Activated naive CD8-positive, alpha-beta T cell treated with anti-CD3 and anti-CD28 coated beads, Interleukin-2, amount 10 ng/mL, durations not matched to agents 7 days and 5 days (primary cell): ENCODE measurements at places on chromosomes 7 and 10. TPM values are rescaled to one million over a fixed set of nuclear protein-coding genes. Genes with fewer than 3 reads are reported as not detected.
A peak's percentile ranks its signal among the peaks of the same experiment; 100 is the strongest.

GRCh38 chr10:25938405-25938804 lies 4.4 kb downstream of the MYO3A start:
- H3K4me1 ChIP-seq: peaks cover 3% of the 10 kb centered on the region
- H3K4me3 ChIP-seq: no peak overlapping the region
- H3K27ac ChIP-seq: no peak overlapping the region

DNA sequence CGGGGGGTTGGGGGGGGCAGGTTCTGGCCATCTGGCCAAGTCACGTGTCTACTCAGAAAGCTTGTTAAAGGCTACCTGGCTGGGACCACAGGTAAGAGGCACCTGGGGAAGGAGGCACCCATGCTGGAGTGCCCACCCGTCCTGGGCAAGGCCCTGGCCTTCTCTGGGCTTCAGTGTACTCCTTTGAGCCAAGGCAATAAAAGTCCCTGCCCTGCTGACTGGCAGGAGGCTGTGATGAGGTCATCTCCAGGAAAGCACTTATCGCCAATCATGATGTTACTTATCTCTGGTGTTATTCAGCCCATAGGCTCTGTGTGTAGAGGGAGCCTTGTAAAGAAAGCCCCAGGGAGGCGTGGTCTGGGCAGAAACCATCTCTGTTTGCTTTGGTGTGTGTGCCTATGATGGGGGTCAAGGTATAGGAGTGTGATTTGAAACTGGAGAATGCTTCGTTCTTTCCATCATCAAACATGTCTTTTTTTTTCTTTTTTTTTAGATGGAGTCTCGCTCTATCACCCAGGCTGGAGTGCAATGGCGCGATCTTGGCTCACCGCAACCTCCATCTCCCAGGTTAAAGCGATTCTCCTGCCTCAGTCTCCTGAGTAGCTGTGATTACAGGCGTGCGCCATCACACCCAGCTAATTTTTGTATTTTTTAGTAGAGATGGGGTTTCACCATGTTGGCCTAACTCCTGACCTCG lies 2.5 kb upstream of the CLDN4 start:
- peaks cover 22% of the 10 kb centered on the region for H3K4me1 ChIP-seq
- no peak overlapping the region for H3K27ac ChIP-seq
- peaks cover 23% of the 10 kb centered on the region for H3K27me3 ChIP-seq
- no peak for DNase-seq
- no peak overlapping the region for H3K4me3 ChIP-seq
- H3K36me3 ChIP-seq: no peaks in the 10 kb centered on the region

- peaks cover 10% of the 10 kb centered on the region for H3K4me1 ChIP-seq
- DNase-seq: peak; percentile 42
- H3K36me3 ChIP-seq: peaks cover 1% of the 10 kb centered on the region
- H3K27ac ChIP-seq: peak overlapping the region; percentile 59
- H3K4me3 ChIP-seq: peak overlapping the region; percentile 40
- H3K27me3 ChIP-seq: no peaks in the 10 kb centered on the region
Observed at GRCh38 chr10:12484941-12485805, 135.8 kb downstream of the CAMK1D start.

DNA sequence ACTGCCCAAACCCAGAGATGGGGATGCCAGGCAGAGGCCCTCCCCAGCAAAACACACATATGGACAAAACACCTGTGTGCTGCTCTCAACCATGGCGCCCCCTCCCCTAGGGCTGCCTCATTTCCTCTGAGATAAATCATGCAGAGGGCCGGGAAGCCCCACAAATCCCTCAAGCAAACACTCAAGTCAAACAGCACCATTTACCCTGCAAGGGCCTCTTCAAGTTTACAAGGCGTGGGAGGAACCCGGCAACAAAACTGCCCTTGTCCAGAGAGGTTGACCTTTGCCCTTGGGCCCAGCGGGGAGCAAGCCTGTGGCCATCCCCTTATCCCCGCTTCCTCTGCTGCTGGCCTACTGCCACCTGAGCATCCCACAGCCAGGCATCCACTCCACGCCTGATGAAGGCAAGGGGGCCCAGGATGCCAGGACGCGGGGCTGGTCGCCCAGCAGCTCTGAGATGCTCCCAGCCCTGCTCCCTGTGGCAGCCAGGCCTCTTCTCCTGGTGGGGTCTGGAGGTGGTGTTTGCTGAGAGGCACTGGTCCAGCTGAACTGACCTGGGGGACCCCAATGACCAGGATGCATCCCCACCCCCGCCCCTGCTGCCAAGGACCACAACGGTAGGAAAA lies 77.4 kb downstream of the DLG5 start:
- no peak overlapping the region for H3K4me3 ChIP-seq
- H3K27ac ChIP-seq: no peak overlapping the region
- H3K4me1 ChIP-seq: peaks cover 8% of the 10 kb centered on the region
- H3K36me3 ChIP-seq: no peaks in the 10 kb centered on the region
- no peaks in the 10 kb centered on the region for H3K27me3 ChIP-seq
- no peak for DNase-seq

GRCh38 chr10:47368431-47369180 lies 15.5 kb downstream of the ZNF488 start:
- no peaks in the 10 kb centered on the region for H3K36me3 ChIP-seq
- no peak overlapping the region for H3K4me3 ChIP-seq
- peaks cover 9% of the 10 kb centered on the region for H3K27me3 ChIP-seq
- DNase-seq: no peak

- H3K4me1 ChIP-seq: peaks cover 1% of the 10 kb centered on the region
- DNase-seq: no peak
- H3K36me3 ChIP-seq: no peaks in the 10 kb centered on the region
- H3K27me3 ChIP-seq: peaks cover 11% of the 10 kb centered on the region
- H3K27ac ChIP-seq: no peak overlapping the region
Observed at GRCh38 chr7:94258418-94259300, 136.0 kb upstream of the COL1A2 start.

DNA sequence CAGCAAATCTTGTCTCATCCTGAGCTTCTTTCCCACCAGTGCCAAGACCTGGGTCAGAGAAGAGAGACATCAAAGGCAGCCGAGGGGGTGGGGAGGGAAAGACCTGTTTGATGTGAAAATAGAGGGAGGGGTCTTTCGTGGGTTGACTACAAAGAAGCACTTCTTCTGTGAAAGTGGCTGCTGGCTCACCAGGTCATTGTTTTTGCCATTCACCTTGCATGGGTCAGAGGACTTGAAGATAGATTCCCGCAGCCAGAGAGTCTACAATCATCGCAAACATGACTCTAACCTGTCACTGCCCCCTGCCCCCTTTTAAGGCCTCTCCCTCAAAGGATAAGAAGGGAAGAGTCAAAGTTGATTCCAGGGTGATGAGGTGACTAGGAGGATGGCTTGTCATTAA lies 166.1 kb upstream of the BMPER start:
- H3K27me3 ChIP-seq: no peaks in the 10 kb centered on the region
- no peak overlapping the region for H3K27ac ChIP-seq
- no peaks in the 10 kb centered on the region for H3K36me3 ChIP-seq
- no peak for DNase-seq
- no peaks in the 10 kb centered on the region for H3K4me1 ChIP-seq

GRCh38 chr7:38413784-38414183 lies 140.3 kb upstream of the TARP start:
- no peak overlapping the region for H3K27ac ChIP-seq
- peaks cover 3% of the 10 kb centered on the region for H3K27me3 ChIP-seq
- H3K4me3 ChIP-seq: no peak overlapping the region
- peaks cover 11% of the 10 kb centered on the region for H3K4me1 ChIP-seq
- no peak for DNase-seq

GRCh38 chr7:135188298-135188984 lies 17.9 kb upstream of the CYREN start:
- DNase-seq: no peak
- H3K36me3 ChIP-seq: peaks cover 27% of the 10 kb centered on the region
- no peak overlapping the region for H3K4me3 ChIP-seq

- no peaks in the 10 kb centered on the region for H3K4me1 ChIP-seq
- no peaks in the 10 kb centered on the region for H3K36me3 ChIP-seq
- H3K27me3 ChIP-seq: peaks cover 7% of the 10 kb centered on the region
Observed at GRCh38 chr7:50552139-50552538, 13.1 kb downstream of the DDC start.

DEPP1 gene
- total RNA-seq: not detected

LRRD1 gene
- not detected for total RNA-seq

- peaks cover 21% of the 10 kb centered on the region for H3K36me3 ChIP-seq
- peaks cover 5% of the 10 kb centered on the region for H3K27me3 ChIP-seq
- H3K27ac ChIP-seq: no peak overlapping the region
- H3K4me1 ChIP-seq: peaks cover 11% of the 10 kb centered on the region
- DNase-seq: no peak
Observed at GRCh38 chr7:92884218-92884617, 47.8 kb upstream of the CDK6 start.

DNA sequence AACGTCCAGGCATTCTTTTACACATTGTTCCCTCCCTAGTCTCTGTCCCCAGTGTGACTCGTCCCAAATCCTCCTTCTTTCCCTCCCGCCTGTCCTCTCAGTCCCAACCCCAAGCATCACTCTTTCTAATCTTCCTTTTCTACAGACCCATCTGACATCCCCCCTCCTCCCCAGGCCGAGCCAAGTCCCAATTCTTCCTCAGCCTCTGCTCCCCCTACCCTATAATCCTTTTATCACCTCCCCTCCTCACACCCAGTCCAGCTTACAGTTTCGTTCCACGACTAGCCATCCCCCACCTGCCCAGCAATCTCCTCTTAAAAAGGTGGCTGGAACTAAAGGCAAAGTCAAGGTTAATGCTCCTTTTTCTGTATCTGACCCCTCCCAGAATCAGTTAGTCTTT lies 95.1 kb downstream of the MACC1 start:
- H3K27me3 ChIP-seq: peaks cover 4% of the 10 kb centered on the region
- H3K4me1 ChIP-seq: no peaks in the 10 kb centered on the region
- H3K4me3 ChIP-seq: no peak overlapping the region
- H3K27ac ChIP-seq: no peak overlapping the region

DNA sequence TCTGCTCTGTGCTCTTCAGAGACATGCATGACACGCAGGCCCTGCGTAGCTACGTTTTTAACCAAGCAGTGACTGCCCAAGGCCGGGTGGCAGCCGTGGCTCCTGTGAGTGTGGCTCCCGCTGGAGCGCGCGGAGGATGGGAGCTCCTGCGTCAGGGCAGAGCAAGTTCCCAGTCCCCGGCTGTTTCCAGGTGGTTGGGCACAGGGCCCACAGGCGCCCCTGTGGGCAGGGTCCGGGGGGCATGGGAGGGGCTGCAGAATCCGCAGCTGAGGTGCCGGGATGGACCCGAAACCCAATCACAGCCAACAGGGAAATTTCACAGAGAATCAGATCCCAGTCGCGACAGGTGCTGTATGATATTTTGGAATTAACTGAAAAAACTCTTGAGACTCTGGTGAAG lies 9.8 kb downstream of the NKX6-2 start:
- peaks cover 2% of the 10 kb centered on the region for H3K36me3 ChIP-seq
- no peaks in the 10 kb centered on the region for H3K27me3 ChIP-seq
- no peak overlapping the region for H3K27ac ChIP-seq
- no peak for DNase-seq

PTPN20 gene
- total RNA-seq: 1.6 TPM
